ENCODE measurements at places on chromosomes 7 and 10.
A peak's percentile ranks its signal among the peaks of the same experiment; 100 is the strongest.

DNA sequence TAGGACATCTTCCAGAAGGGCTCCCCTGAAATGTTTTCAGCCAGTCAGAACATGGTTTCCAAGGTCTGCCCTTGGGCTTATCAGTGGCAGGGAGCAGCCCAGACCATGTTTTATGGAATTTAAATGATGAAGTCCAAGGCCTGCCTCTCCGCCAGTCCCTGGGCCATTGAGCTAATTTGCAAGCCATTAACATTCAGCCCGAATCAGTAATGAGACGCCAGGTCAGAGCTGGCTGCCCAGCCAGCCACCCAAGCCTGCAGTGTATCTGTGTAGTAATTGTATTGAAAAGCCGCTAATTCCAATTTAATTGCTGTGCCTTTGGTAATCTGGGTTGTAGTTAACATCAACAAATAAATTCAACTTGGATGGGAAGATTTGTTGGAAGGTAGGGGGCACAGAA lies 131.4 kb downstream of the PAXIP1 start:
- no peak for DNase-seq

DNA sequence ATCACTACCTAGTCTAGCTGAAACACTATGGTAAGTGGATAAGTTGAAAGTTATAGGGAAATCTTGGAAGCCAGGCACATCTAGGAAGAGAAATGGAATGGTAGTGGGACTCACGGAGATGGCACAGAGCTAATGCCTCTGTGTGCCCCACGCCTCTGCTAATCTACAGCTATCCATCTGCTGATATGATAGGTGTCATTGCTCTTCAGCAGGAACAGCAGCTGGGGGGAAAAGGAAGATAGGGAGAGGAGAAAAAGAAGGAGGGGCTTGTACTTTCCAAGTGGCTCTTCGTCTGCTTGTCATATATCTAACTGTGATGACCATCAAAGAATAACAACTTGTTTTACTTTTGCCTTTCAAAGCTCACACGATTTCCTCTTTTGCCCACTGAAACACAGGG lies 1199.1 kb upstream of the SORCS1 start:
- DNase-seq: no peak

DNA sequence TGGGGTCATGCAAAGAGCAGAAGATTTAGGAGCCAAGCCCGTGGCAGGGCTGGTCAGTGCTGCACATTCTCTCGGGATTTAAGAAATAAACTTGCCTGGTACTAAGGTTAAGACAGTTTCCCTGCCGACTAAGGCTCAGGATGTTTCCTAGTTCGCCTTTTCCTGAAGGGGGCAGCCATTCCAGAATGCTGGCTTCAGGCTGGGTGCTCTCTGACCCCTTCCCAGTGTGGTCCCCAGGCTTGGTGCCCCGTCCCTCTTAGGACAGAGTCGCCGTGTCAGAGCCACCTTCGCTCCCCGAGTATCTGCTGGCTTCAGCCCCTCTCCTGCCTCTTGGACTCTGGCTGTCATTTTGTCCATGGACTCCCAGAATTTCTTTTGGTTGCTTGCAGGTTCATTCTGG lies 117.2 kb downstream of the ELFN1 start:
- no peak for DNase-seq

- DNase-seq: peak; percentile 19
These were observed 817.6 kb downstream of the TNS3 start for GRCh38 chr7:46764100-46764936.

DNA sequence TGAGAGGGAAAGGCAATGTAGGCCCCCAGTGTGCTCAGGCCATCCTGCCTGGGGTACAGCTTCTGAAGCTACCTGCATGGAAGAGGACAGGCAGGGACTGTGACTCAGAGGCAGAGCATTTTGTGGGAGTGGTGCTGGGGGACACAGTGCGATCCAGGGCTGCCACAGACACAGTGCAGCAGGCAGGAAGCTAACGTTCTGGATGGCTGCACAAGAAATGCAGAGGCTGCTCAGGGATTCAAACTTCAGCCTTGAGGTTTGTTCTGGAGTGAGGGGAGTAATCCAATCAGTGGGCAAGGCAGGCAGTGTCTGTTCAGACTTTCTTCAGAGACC lies 648.0 kb upstream of the IGFBP3 start:
- DNase-seq: no peak

GRCh38 chr7:27739301-27739908 lies 557 bp upstream of the TAX1BP1 start:
- no peak for DNase-seq

GRCh38 chr7:45421806-45422205 lies 152.4 kb upstream of the ADCY1 start:
- DNase-seq: no peak

DNA sequence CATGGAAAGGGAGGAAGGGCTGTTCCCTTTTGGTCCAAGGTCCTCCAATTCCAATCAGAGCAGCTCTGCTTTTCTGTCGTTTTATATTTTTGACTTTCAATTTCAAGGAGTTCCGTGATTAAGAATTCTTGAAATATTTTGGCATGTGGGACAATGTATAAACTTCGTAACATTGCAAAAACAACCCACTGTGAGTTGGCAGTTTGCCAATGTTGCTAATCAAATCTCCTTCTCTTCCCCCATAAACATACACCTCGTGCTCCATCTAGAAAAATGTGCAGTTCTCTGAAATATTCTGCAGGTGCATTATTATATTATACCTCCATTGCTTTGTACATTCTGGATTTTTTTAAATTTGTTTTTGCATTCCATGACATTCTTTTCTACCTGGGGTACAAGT lies 49.8 kb downstream of the POU6F2 start:
- no peak for DNase-seq

- DNase-seq: no peak
These were observed 150.4 kb downstream of the DGKI start for GRCh38 chr7:137696376-137696775.

DNA sequence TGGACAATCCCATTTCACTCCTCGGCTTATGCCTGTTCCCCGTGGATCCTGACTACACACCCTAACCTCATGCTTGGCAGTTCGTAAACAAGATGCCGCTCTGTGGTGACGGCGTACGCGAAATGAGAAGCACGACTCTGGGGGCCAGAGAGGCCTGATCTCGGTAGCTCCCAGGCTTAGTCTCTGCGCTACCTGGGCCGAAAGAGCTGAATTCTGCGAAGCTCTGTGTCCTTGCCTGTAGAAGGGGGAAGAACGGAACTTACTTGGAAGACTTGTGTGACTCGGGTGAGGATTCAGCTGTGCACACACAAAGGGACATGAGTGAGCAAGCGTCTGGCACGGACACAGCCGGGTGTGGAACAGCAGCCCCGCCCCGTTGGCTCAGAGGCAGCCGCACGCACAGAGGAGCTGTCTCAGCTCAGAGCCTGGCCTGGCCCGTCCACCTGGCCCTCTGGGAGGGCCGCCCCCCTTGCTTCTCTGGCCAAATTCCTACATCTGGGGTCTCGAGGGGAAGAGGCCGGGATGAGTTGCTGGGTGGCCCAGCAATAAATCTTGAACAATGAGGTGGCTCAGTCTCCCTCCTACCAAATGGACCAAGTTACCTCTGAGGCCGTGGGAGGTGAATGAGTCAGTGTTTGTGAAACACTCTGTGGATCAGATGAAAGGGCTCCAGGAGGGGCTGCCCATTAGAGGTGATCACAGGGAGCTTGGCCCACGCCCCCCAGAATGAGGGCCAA lies 83.8 kb downstream of the PDGFA start:
- DNase-seq: no peak

- DNase-seq: no peak
These were observed 48.8 kb upstream of the CHST15 start for GRCh38 chr10:124142006-124142739.

All from NCI-H1105 treated with DMSO at 0.1 percent for 48 hours (cell line).